Activated T-cell treated with anti-CD3 and anti-CD28 coated beads, Interleukin-2, amount 50 U/mL, for 72 hours (primary cell): ENCODE measurements at places on chromosomes 1 and 21. TPM values are rescaled to one million over a fixed set of nuclear protein-coding genes. Genes with fewer than 3 reads are reported as not detected.

GRCh38 chr1:108574008-108574407 is 14.1 kb downstream of the EEIG2 start:
- no peak for DNase-seq

- DNase-seq, result no peak
Observed at GRCh38 chr21:44370786-44371410, 17.5 kb downstream of the TRPM2 start.

- no peak for DNase-seq
Observed at GRCh38 chr1:112542206-112542973, 33.6 kb downstream of the WNT2B start.

- DNase-seq, result no peak
Observed at GRCh38 chr1:204199579-204199978, 3.3 kb upstream of the KISS1 start.

Gene KDM5B
- 53.6 TPM for total RNA-seq

Gene RPE65
- total RNA-seq, result not detected
